Stimulated activated CD8-positive, alpha-beta memory T cell treated with anti-CD3 and anti-CD28 coated beads, Interleukin-15, amount 100 ng/mL, for 1 hour (primary cell): ENCODE measurements at places on chromosomes 1 and 21.

GRCh38 chr1:160954158-160955104 is at the start of gene ITLN2:
Gene ITLN2 (minus strand): TSS chr1:160954809. CDS start chr1:160954741, 68 bp downstream.
- DNase-seq: peak; percentile 2

GRCh38 chr1:41496080-41497055 is 11.9 kb upstream of the EDN2 start:
- DNase-seq: no peak

DNA sequence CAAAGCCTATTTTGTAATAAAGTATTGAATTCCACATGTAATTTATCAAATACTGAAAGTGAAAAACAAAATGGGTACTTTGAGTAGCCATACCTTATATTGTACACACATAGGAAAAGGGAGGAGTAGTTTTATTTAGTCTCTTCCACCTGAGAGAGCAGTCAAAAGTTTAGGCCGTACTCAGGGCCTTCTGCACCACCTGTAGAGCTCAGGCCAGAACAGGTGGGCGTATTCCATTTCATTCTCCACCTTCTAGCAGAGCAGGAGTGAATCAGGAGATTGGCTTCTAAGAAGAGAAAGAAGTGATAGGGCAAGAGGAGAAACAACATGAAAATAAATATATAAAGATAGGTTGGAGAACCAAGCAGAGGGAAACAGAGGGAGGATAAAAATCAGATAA is 44.0 kb downstream of the TRAF5 start:
- no peak for DNase-seq

DNA sequence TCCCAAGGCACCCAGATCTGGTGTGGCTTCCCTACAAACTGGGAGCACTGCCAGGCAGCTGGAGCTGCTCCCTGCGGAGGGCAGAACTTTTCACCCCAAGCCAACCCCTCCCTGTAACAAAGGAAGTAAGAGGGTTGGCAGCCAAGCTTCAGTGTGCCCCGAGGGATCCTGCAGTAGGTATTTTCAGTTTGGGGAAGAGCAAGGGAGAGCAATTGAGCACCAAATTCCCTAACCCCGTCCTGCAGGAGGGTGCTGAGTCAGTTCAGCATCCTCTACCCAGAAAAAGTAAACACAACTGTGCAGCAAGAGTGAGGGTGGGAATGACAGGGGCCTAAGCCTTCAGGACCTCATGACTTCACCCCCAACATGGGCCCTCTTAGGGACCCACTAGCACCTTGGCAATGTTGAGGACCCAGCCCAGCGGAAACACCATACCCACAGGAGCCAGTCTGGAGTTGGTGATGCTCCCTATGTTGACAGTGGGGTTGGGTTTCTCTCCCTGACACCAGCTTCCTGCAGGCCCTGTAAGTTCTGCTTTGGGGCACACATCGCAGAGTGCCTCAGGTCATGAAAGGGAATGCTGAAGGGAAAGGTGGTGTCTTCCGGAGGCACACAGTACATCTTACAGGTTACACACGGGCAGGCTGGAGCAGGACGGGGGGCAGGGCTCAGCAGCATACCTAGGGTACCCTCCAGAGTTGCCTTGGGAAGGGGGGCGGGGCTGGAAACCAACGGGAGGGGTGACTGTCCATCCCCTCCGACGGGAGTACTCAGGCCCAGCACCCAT is 14.8 kb downstream of the SH3BP5L start:
- no peak for DNase-seq

GRCh38 chr1:42847111-42847595 is 740 bp downstream of the ZNF691 start:
- no peak for DNase-seq

GRCh38 chr1:243930822-243931671 is 81.0 kb upstream of the AKT3 start:
- DNase-seq: no peak

GRCh38 chr1:199411506-199411905 is 616.0 kb upstream of the NR5A2 start:
- DNase-seq: no peak

DNA sequence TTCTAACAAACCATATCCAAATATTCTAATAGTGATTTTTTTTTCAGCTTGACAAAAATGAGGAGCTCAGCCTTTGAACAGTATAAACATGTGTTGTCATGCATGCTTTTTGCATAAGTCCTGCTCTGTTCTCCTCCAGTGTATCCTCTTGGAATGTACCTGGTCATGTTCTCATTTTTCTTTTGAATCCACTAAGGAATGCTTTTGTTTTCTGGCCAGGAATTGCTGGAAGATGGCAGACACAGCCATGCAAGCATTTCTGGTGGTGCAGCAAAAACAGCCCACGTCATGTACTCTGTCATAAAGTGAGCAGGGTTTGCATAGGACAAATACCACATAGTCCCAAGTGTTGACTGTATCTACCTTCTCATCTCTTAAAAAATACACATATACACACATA is 11.5 kb upstream of the PLD5 start:
- no peak for DNase-seq

GRCh38 chr1:33327587-33328325 is 6.9 kb upstream of the A3GALT2 start:
- no peak for DNase-seq

- DNase-seq: no peak
Measured at GRCh38 chr1:65068202-65069010, 79.6 kb upstream of the AK4 start.
